ENCODE measurements at places on chromosomes 13 and 19.

GRCh38 chr13:25170554-25171111 is 1.5 kb downstream of the AMER2 start:
- no peak for DNase-seq

DNA sequence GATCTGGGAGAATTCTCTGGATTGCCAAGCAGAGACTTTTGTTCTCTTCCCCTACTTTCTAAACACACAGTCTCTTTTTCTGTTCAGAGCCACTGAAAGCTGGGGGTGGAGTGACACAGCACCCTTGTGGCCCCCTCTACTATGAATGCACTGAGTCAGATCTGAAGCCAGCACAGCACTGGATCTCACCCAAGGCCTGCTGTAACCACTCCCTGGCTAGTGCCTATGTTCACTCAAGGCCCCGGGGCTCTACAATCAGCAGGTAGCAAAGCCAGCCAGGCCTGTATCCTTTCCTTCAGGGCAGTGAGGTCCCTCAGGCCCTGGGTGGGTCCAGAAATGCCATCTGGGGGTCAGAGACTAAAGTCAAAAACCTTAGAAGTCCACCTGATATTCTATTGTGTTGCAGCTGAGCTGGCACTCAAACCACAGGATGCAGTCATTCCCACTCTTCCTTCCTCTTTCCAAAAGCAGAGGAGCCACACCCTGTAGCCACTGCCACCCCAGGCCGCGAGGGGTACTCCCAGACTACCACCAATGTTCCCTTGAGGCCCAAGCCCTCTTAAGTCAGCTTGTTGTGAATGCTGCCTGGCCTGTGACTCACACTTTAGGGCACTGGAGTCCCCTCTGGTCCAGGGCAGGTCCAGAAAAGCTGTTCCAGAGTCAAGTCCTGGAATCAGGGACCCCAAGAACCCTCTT is 110.1 kb upstream of the RXFP2 start:
- no peak for DNase-seq

DNA sequence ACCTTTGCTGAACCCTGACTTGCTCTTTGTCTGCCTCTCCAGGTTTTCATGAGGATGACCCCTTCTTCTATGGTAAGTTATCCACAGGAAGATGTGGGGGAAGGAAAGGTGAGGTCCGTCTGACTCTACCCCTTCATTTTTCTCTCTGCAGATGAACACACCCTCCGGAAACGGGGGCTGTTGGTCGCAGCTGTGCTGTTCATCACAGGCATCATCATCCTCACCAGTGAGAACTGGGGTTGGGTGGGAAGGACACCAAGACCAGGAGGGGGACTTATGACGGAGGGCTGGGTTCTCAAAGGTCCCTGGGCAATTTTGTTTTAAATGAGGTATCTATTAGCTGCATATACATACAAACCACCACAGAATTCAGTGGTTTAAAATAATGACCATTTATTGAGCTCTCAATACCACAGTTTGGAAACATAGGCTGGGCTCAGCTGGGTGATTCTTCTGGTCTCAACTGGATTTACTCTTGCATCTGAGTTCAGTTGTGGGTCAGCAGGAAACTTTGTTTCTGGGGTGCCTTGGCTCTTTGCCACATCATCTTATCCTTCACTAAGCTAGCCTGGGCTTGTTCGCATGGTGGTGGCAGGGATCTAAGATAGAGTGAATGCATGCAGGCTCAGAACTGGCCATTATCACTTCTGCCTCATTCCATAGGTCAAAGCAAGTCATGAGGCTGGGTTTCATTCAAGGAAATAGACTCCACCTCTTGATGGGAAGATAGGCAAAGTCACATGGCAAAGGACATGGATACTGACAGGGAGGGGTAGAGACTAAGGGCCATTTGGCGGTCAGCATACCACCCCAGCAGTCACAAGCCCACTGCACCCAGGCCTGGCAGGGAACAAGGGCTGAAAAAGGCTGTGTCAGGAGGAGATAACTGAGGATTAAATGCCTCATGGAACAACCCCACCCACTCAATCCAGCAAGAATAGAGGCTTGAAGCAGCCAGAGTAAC is 11.8 kb downstream of the FXYD5 start:
- no peak for DNase-seq

- DNase-seq: no peak
These were observed 78.6 kb downstream of the DCT start for GRCh38 chr13:94400874-94401273.

DNA sequence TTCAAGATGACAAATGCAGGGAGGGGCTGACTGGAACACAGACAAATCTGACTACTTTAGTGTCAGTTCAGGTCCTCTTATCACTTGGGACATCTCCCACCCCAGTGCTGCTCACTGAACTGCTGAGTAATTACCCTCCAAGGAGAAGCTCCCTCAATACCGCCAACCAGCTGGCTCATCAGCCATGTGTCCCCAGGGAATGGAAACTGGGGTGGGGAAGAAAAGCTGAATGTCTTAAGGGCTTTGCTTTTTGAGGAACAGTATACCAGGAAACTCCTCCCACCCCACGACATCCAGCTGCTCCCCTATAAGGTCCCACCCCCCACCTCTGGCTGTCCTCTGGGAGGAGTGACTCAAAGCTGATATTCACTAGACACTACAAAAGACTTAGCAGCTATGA is 2.0 kb downstream of the ZNF823 start:
- peak; percentile 18 for DNase-seq

- no peak for DNase-seq
These were observed 3.5 kb upstream of the DCLK1 start for GRCh38 chr13:36134632-36135031.

DNA sequence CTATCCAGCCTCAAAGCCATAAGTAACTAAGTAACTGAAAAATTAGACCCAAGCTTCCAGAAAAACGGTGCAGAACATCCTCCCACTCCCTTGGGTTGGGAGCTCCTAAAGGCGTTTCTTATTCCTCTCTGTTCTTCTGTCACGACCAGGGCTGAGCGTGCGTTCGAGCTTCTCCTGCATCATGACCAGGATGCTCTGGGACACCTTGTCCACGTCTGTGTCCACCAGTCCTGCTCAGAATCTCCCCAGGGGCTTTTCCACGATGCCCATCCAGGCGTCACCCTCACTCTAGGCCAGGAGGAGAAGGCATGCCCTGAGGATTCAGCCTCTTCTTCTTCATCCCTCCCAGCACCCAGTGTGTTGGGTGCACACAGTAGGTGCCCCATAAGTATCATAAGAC is 37.8 kb upstream of the GAS6 start:
- no peak for DNase-seq

DNA sequence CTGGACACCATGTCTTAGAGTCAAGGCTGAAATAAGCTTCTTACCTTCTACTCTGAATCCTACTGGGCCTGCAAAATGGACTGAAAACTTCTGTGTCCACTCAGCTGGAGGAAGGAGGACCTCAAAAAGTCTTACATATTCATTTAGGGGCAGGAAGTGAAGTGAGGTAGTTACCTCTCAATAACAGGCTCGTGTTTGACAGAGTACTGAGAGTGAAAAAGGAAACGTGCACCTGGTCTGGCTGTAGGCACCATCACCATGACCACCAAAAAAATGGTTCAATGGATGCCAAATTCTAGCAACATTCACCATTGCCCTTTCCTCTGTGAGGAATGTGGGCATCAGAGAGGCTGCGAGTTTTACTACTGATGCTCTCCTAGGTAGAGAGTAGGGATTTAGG is 176.2 kb downstream of the RFC3 start:
- DNase-seq: no peak

DNA sequence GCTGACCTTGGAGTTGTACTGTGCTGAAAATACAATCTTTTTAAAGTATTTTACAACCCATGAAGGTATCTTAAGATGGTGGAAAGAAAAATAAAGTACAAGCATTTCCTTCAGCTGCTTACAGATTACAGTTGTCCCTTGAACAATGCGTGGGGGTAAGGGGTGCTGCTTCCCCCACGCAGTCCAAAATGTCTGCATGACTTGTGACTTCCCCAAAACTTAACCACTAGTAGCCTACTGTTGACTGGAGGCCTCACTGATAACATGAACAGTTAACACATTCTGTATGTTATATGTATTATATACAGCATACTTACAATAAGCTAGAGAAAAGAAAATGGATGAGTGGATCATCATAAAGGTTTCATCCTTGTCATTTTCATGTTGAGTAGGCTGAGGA is 45.3 kb upstream of the ZNF599 start:
- DNase-seq: no peak

DNA sequence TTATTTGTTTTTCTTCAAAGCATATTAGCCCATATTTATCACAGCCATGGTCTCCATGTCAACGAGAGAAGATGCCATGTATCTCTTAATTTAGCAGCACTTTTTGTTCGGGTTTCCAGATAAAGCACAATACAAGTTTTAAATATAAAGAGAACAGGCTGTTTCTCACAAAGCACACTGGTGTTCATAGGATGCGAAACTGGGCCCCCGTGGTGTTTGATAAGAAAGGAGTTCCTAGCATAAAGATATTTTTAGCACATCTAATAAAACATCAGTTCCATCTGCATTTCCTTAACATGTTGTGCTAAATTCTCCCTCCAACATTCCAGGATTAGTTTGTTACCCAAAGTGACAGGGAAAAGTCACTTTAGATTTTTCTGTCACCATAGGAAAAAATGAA is 72.4 kb upstream of the EDNRB start:
- no peak for DNase-seq

- no peak for DNase-seq
These were observed 773.2 kb upstream of the SLC10A2 start for GRCh38 chr13:103839460-103839859.

GRCh38 chr19:6067975-6068374 is 42.3 kb downstream of the RFX2 start:
- no peak for DNase-seq

GRCh38 chr19:508204-509150 is 1.2 kb downstream of the TPGS1 start:
- no peak for DNase-seq

DNA sequence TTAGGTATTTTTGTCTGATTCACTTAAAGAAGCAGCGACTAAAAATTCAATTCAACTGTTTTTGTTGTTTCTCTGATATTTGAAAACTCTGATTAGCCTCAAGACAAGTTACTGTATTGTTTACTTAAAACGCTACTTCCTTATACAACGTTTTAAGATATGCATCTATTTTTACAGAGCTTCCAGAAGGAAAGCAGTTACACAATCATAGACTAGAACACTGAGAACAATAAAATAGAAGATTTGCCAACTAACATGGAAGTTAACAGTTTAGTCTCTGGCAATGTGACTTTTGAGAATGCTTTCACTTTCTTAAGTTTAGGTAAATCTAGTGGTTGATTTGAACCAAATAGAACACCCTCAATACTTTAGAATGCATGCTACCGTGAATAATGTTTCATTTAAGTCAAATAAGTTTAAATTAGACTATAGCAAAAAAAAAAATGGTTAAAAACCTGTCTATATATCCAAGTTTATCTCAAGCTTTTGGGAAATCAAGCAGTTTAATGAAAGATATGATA is 614.8 kb downstream of the DACH1 start:
- DNase-seq: no peak

DNA sequence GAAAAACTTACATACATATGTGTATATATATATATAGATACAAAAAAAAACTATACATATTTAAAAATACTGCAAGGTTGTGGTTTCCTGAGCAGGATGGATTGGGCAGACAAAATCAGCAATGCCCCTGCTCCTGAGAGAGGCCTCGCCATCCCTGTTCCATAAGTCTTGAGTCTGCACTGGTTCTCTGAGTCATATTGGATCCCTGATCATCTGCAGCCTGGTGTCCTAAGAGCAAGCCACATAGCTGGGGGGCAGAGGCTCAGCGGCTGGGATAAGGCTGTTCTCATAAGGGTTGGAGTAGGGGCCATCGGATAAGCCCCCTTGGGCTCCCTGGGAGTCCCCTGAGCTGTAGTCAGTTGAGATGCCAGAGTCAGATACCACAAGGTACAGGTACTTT is 3.3 kb downstream of the SWSAP1 start:
- DNase-seq: no peak

GRCh38 chr19:10866495-10866894 is 4.9 kb upstream of the CARM1 start:
- no peak for DNase-seq

GRCh38 chr13:42929886-42930535 is 62.0 kb downstream of the EPSTI1 start:
- no peak for DNase-seq

- DNase-seq: no peak
These were observed 137.9 kb downstream of the RGCC start for GRCh38 chr13:41595298-41595697.

DNA sequence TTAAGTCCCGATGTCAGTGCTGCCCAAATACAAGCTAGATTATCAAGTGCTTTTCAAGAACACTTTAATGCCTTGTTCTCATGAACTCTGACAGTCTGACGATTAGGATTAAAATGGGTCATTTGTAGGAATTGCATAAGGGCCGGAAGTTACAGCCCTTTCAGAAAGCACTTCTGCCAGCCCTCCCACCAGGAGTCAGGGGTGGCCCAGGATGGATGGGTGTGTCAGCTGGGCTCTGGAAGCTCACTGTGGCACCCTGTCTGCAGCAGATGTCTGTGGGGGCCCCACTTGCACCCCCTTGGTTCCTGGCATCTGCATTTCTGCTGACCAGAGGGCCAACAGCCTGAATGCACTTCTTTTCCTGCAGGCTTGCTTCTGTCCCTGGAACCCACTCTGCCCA is 712.7 kb downstream of the UQCRFS1 start:
- DNase-seq: no peak

DNA sequence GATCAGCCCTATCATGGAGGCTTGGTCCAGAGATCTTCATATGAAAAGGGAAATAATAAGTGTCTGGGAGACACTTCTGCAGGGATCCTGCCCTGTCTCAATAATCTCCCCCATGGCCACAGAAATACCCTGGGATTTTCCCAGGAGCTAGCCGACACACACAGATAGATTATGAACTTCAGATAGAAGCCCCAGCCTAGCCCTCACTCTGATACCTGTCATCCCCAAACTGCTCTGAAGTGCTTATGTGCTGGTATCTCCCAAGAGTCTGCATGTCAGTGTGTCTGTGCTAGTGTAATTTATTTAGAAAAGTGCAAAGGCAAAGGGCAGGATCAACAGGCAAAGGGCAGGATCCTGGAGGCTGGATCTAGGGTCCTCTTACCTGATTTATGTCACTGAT is 38.7 kb upstream of the ZNF766 start:
- DNase-seq: no peak

DNA sequence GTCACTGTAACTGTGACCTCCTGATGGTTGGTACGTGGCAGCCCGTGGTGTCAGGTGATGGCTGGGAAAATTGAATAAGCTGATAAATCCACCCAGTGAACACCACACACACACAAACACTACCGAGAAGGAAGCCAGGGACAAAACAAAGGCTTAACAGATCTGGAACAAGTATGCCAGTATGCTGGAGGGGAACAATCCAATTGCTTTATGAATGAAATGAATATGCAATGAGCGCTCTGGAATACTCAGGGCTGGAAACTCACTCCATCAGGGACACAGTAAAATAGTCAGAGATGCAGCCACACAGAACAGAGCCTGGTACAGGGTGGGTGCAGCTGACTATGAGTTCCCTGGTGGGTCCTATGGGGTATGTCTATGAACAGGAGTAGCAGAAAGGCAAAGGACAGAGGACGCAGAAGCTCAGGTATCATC is 16.7 kb downstream of the TMTC4 start:
- DNase-seq: no peak

All from pancreas (tissue), 10 donors.